ENCODE measurements at places on chromosomes 11 and 22. TPM values are rescaled to one million over a fixed set of nuclear protein-coding genes. Genes with fewer than 3 reads are reported as not detected.
A peak's percentile ranks its signal among the peaks of the same experiment; 100 is the strongest.

The SERHL2 gene
- 1.8 TPM for total RNA-seq

The MYRF gene
- 2.6 TPM for total RNA-seq

The CATSPER1 gene
- 0.78 TPM for total RNA-seq

The DEUP1 gene
- not detected for total RNA-seq

- no peaks in the 10 kb centered on the region for H3K4me1 ChIP-seq
- H3K36me3 ChIP-seq = no peaks in the 10 kb centered on the region
- H3K27me3 ChIP-seq = no peaks in the 10 kb centered on the region
- no peak overlapping the region for H3K4me3 ChIP-seq
- H3K27ac ChIP-seq = no peak overlapping the region
Observed at GRCh38 chr11:1826552-1827094, 8.2 kb upstream of the SYT8 start.

DNA sequence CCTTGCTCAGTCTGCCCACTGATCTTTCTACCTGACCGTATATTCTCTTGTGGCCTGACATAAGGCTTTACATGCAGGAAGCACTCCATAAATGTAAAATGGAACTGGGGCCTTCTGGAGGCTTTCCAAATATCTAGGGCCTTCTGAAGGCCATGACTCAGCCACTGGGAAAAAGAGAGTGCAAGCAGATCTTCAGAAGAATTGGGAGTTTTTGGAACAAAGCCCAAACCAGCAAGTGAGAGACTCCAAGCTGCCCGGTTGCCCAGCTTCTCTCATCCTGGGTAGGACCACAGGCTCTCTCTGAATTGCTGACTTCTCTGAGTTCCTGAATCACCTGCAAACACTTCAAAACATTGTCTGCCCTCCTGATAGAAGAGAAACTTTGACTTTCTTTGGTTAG is 107.9 kb upstream of the BMAL1 start:
- H3K4me3 ChIP-seq = no peak overlapping the region
- H3K36me3 ChIP-seq = no peaks in the 10 kb centered on the region
- H3K27ac ChIP-seq = no peak overlapping the region
- H3K27me3 ChIP-seq = peaks cover 16% of the 10 kb centered on the region
- no peaks in the 10 kb centered on the region for H3K4me1 ChIP-seq
- no peak for DNase-seq

DNA sequence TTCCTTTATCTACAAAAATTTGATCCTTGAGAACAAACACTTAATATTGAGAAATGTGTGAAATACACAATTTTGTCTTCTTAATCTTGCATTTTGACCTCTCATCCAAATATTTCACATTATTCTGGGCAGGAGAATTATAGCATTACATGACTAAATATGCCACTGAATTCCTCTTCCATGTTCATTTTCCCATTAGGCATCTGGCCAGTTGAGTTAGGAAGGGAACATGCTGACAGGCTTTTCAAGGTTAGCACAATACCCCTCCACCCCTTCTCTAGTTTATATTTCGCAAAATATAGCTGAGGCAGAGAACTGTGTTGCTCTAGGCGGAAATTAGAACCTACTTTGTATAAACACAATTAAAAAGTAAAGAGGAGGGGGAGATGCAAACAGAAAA is 271.7 kb upstream of the ZC3H12C start:
- DNase-seq = no peak
- no peaks in the 10 kb centered on the region for H3K4me1 ChIP-seq
- no peaks in the 10 kb centered on the region for H3K27me3 ChIP-seq
- no peak overlapping the region for H3K4me3 ChIP-seq

DNA sequence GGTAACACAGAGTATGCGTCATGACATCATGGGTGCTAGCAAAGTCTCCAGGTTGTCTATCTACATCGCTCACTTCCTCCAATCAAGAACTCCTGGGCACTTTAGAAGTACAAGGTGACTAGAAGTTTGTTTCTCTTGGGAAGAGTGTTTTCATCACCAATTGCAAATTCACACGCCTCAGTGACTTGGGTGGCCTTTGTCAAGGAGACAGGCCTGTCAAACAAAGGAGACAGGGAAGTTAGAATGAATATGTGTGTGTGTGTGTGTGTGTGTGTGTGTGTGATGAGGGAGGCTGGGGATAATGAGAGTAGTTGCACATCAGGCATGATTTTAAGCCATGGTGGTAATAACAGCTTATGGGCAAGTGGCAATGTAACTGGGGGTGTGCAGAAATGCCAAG is 953.2 kb downstream of the OPCML start:
- H3K27ac ChIP-seq = no peak overlapping the region
- no peak overlapping the region for H3K4me3 ChIP-seq
- no peaks in the 10 kb centered on the region for H3K36me3 ChIP-seq
- H3K27me3 ChIP-seq = no peaks in the 10 kb centered on the region
- no peaks in the 10 kb centered on the region for H3K4me1 ChIP-seq
- no peak for DNase-seq

DNA sequence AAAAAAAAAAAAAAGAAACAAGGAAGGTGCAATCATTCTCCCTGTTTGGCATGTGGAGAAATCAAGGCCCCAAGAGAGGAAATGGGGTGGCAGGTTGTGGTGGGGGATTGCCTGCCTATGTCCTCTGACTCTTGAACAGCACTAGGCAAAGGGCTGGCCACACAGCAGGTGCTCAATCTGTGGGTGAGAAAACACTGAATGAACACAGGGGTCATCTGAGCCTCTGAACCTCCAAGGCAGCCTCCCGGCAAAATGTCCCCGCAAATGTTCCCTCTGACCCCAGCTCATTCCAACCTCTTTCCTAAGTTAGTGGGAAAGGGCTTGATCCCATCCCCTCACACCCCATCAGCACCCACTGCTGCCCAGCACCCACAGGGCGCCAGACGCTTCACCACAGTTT is 4.6 kb downstream of the PLA2G6 start:
- H3K27me3 ChIP-seq = no peaks in the 10 kb centered on the region
- no peak for DNase-seq
- H3K4me1 ChIP-seq = peaks cover 39% of the 10 kb centered on the region
- H3K36me3 ChIP-seq = peaks cover 3% of the 10 kb centered on the region
- H3K4me3 ChIP-seq = no peak overlapping the region
- peak overlapping the region; percentile 65 for H3K27ac ChIP-seq

GRCh38 chr11:93756748-93757147 is 15.3 kb downstream of the C11orf54 start:
- H3K27me3 ChIP-seq = no peaks in the 10 kb centered on the region
- H3K27ac ChIP-seq = no peak overlapping the region
- no peak for DNase-seq
- no peak overlapping the region for H3K4me3 ChIP-seq
- H3K4me1 ChIP-seq = no peaks in the 10 kb centered on the region

DNA sequence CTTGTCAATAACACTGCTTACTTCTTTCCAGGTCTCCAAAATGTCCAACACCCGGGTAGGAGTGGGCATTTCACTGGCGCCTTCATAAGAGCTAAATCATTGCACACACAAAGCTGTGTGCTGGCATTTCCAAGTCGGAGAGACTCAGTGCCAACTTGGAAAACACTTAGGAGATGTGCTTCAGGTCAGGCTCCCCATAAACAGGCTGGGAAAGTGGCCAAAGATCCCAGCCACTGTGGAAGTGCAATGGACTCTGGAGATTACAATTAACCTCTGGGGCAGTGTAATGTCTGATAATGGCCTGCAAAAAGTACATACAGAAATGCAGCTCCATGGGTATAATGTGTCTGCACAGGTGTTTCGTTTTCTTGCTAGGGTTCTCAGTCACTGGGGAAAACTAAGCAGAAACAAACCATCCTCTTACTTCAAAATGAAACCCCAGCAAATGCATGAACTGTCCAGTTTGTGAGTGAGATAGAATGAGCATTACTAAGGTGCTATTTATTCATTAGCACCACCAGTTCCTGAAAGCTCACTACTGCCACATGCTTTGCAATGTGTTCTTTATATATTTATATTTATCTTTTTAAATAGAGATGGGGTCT is 79.0 kb downstream of the ABTB2 start:
- no peak overlapping the region for H3K4me3 ChIP-seq
- no peaks in the 10 kb centered on the region for H3K27me3 ChIP-seq
- no peak for DNase-seq
- peaks cover 11% of the 10 kb centered on the region for H3K4me1 ChIP-seq

- H3K27me3 ChIP-seq = peaks cover 56% of the 10 kb centered on the region
- no peak overlapping the region for H3K27ac ChIP-seq
- peaks cover 2% of the 10 kb centered on the region for H3K4me1 ChIP-seq
- DNase-seq = no peak
Observed at GRCh38 chr11:12862696-12863469, 146.2 kb upstream of the RASSF10 start.

DNA sequence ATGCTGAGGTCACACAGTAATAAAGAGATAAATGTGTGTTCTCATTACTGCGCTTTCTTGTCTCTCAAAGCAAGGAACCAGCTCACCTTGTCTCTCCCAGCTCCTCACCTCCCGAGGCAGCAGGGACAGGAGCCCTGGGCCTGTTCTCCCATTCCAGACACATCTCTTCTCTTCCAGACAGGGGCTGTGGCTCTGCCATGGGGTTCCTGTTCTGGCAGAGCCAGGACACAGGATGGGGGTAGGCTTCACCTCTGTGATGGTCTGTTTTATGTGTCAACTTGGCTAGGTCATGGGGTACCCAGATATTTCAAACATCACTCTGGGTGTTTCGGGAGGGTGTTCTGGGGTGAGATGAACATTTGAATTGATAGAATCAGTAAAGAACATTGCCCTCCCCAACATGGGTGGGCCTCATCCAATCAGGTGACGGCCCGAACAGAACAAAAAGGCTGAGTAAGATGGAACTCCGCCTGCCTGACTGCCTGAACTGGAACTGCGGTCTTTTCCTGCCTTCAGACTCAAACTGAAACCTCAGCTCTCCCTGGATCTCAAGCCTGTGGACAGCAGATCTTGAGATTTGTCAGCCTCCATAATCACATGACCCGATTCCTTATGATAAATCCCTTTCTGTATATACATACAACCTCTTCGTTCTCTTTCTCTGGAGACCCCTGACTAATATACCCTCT is 2.0 kb upstream of the VSIG10L2 start:
- no peak overlapping the region for H3K27ac ChIP-seq
- H3K4me1 ChIP-seq = peaks cover 5% of the 10 kb centered on the region
- H3K4me3 ChIP-seq = no peak overlapping the region
- DNase-seq = no peak

- H3K27me3 ChIP-seq = no peaks in the 10 kb centered on the region
- H3K27ac ChIP-seq = no peak overlapping the region
- H3K36me3 ChIP-seq = peaks cover 14% of the 10 kb centered on the region
- H3K4me3 ChIP-seq = no peak overlapping the region
- no peak for DNase-seq
- peaks cover 12% of the 10 kb centered on the region for H3K4me1 ChIP-seq
Observed at GRCh38 chr11:2477254-2477653, 32.4 kb downstream of the KCNQ1 start.

DNA sequence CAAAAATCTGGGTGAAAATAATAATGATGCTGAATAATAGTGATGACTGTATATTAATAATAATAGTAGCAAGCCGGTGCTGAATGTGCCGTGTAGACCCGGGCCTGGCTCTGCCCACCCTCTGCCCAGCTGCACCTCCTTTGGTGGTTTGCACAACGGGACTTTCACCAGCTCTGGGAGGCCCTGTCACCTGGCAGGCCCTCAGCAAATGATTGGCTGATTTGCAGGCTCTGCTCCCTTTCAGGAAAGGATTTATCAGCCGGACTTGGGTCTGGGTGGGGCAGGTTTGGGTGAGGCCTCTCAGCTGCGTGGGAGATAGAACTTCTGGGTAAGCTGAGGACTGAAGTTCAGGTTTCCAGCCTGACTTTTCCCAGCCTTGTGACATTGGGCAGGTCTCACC is 21.4 kb downstream of the KIAA1671 start:
- H3K36me3 ChIP-seq = no peaks in the 10 kb centered on the region
- peaks cover 2% of the 10 kb centered on the region for H3K4me1 ChIP-seq
- no peak for DNase-seq
- H3K27ac ChIP-seq = no peak overlapping the region
